ENCODE measurements at places on chromosomes 12 and 14.

DNA sequence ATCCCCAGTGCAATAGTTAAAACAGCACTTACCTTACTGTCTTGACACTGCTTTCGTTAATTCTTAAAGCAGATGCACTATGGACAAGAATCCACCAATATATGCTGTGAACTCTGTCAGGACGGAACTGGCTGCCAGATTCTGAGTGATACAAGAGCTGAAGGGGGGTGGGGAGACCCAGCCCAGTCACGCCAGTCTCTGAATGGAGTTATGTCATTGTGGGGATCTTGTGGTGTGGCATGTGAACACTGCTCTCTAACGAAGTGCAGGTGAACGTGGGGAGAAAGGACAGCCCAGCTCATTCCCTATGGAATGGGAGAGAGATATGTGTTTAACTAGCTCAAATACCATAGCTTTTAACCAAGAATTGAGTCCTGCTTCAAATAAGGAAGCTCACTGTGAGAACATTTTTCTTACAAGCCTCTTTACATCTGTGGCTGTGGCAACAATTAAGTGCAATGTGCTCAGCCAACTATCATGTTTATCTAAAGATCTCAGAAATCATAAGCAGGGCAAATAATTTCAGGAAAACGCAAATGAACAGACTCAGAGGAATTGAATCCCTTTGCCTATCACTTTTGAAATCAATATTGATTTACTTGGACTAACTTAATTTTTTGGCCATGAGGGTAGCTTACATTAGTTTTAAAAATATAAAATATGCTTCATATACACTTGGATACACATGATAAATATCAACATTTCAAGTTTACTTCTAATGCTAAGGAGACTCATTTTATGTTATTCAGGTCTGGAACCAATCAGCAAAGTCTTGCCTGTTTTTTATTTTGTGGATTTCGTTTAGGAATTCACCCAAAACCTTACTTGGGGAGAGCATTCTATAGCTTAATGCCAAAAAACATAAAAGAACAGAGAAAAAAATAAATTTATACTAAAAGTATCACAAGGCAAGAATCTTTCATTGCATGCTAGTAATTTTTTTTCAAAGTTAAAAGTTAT is at the start of gene LUM:
TSS of gene LUM (minus strand) at position 129 of the 960 bp plus-strand sequence. CDS start 2,515 bp downstream, outside the sequence.
- DNase-seq, result peak; percentile 97

- no peak for DNase-seq
Observed at GRCh38 chr12:106308611-106309010, 6.1 kb downstream of the TCP11L2 start.

DNA sequence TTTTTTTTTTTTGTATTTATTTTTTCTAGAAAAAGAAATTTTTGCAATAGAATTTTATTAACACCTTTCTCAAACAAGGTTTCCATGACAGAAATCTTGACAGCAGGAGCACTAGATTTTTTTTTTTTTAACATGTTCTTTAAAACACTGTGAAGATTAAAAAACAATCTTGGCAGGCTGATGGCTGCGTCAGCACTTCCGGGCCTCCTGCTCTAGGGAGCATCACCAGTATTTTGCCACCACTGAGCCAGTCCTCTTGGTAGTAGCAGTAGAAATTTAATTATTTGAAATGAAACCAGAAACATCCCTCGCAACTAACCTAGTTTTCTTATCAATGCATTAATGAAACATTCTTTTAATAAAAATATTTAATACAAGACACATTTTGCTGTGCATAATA is 99.6 kb downstream of the APAF1 start:
- DNase-seq, result no peak

DNA sequence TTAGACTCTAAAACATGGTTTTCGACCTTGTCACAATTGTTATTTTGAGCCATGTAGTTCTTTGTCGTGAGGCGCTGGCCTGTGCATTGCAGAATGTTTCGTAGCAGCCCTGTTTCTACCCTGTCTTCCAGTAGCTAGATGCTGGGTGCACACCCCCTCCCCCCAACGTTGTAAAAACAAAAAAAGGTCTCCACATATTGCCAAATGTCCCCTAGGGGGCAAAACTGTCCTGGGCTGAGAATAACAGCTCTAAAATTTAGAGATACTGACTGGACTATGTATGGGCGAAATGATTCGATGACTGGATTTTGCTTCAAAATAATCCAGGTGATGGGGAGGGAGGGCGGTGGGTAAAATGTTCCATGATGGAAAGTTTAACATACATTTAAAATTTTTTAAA is 126.1 kb upstream of the FUT8 start:
- DNase-seq, result peak; percentile 10

DNA sequence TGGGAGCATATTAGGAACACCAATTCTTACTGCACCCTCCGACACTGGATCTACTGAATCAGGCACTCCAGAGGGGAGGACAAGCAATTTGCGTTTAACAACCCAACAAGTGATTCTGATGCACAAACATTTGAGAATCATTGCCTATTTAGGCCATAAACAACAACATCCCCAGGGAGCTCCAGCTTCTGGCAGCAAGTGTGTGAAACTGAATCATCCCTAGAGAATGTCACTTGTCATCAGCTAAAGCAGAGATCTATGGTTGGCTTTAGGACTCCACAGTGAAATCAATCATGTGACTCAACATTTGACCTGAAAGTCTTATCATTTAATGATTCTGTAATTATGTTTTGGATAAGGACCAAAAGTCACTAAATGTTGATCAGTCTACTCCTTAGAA is 505.0 kb upstream of the FLRT2 start:
- peak; percentile 9 for DNase-seq

DNA sequence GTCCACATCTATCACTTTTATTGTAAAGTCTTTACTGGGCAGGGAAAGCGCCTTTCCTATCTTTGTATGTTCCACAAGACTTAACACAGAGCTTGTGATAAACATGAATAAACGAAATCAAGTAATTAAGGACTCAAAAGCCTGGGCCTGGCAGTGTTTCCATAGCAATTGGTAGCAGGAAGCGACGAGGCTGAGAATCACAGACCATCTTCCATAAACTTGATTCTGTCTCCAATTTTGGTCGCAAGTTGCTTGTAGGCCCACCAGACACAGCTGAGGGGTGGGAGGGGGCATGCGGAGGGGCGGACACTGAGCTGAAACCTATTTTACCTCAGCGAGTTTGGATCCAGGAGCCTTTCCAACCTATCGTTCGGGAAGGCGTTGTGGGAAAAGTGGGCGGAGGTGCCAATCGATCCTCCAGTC is 302 bp downstream of the CCDC38 start:
- no peak for DNase-seq

DNA sequence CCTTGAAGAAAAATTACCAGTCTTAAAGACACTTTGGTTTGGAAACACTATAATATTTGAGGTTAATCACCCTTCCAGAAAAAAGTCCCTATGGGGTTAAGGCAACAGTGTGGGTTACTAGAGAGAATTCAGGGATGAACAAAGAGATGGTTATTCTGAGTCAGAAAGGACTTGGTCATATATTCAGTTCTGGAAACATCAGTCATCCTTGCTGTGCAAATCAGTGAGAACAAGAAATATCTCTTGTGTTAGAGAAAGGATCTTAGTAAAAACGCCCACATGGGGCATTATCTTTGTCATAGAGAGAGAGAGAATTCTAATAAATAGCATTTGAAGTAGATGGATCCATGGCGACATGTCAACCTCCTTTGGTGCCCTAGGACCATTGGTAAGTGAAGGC is 59.4 kb upstream of the E2F7 start:
- peak; percentile 58 for DNase-seq

GRCh38 chr12:119229837-119230236 is 51.1 kb downstream of the HSPB8 start:
- DNase-seq, result peak; percentile 4

DNA sequence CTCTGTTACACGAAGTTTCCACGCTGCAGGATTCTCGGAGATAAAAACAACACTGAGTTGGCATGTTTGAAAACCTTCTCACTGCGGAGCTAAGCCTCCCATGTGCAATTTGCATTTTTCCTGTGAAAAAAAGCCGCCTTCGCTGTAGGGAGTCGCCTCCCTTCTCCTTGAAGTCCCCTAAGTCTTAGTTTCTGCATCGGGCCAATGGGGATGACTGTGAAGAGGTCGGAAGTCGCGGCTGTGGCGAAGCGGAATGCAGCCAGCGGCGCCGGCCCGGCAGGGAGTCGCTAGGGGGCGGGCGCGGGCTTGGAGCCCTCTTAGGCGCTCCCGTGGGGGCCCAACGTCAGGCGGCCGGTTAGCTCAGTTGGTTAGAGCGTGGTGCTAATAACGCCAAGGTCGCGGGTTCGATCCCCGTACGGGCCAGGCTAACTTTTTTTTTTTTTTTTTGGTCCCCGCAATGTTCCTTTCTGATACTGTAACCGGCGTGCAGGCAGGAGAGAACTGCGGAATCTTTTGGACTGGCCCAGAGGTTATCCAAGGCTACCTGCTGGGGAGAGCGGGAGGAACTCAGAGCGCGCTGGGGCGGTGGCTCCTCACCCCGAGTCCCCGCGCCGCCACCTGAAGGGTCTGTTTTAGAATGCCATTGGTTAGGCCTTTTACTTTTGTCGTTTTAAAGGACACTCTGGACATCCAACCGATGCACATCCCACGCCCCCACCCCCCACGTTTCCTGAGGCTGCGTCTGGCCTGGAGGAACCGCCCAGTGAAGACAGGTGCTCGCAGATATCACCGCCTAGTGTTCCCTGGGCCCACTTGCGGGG is 2.6 kb upstream of the ZNF839 start:
- peak; percentile 91 for DNase-seq

DNA sequence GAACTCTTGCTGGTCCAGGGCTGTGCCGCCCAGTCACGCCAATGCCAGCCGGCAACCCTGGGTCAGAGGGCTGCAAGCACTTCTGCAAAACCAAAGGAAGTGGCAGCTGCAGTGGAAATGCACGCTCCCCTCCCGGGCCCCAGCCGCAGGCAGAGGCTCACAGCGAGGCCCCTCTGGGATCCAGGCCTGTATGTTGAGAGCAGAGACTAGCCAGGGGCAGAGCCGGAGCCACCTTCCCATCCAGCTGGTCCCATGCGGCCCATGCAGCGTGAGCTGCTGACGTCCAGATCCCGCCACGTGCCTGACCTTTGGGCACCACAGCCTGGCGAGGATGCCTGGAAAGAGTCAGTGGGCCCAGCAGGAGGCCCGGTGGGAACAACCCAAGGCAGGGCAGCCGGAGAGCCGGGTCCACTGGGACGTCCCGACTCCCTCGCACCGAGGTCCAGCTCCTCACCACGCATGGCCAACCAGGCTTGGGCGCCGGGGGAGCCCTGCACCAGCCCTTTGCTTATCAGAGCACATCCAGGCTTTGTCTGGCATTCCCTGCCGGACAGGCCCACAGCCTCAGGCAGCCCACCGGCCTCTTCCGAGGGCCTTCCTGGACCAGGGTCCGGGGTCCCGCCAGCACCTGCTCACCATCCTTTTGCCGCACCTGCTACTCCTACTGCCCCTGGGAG is 4.3 kb downstream of the GPR132 start:
- DNase-seq, result no peak

GRCh38 chr14:63993992-63994391 is 141.2 kb downstream of the SYNE2 start:
- no peak for DNase-seq

DNA sequence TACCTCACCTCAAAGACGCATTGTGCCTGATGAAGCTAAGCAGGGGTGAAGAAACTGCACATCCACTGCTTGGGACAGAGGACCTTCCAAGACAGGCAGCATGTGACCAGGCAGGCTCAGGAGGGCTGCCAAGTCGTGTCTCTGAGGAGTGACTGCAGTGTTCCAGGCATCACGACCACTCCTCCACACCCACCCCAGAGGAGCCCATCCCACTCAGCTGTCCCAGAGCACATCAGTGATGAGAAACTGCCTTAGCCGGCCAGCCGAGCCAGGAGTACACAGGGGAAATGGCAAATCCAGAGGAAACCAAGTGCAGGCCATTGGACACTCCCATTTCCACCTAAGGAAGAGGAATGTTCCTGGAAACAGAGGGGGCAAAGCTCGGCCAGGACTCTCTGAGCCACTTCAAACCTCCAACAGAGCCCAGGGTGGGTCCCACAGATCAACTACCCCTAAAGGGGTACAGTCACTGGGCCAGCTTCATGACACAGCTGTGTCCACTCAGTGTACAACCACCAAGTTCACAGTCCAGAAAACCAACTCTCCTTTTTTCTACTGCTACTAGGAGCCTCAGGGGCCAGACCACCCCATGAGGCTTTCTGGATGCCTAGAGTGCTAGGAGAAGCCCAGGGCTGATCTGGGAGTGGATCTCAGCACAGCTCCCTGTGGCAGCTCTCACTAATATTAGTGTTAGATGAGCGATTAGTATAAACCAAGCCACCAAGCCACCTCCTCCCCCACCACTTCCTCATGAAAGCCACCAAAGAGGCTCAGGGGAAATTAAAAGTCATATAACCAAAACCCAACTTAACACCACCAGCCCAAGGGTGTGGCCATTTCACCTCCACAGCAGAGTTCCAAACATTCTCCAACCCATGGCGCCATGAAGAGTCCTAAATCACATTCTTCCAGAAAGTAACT is 15.4 kb downstream of the PXN start:
- DNase-seq, result no peak

DNA sequence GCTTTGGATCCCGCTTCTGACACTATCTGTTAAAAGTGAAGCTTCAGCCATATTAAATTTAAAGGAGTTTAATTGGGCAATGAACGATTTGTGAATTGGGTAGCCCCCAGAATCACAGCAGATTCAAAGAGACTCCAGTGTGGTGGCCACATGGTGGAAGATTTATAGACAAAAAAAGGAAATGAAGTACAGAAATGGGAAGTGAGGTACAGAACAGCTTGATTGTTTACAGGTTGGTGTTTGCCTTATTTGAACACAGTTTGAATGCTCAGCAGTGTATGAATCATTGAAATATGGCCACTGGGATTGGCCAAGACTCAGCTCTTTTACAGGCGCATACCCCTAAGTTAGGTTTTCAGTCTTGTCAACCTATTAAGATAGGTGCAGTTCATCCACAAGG is 21.9 kb downstream of the CCDC91 start:
- no peak for DNase-seq

GRCh38 chr12:52558781-52559445 is 6.0 kb upstream of the KRT71 start:
- no peak for DNase-seq

DNA sequence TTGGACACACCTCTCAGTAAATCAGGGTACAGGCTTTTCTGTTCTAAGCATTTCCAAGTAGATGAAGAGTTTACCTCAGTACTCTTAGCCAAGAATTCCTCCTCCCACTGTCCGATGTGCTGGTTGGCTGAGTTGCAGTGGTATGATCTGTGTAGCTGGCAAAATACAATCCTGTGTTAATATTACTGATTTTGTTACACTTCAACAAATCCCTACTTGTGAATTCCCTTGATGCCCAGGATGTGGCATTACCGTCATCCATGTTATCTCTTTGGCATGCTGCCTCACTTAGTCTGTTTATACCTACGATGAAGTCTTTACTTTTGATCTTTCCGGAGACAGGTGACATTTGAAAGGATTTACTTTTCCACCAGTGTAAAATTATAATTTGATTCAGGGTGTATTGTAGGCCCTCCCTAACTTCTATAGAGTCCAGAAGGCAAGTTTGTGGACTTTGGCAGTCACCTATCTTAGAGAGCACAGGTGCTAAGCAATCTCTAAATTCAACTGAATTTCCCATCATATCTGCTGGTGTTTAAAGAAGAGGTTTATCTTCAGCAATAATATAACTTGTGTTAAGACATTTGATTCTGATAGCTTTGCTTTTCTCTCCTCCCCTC is 10.1 kb downstream of the CCDC196 start:
- DNase-seq, result no peak

- DNase-seq, result no peak
Observed at GRCh38 chr12:94793191-94793595, 142.8 kb upstream of the TMCC3 start.

GRCh38 chr14:99707420-99707819 is 23.3 kb downstream of the CYP46A1 start:
- no peak for DNase-seq

GRCh38 chr14:95340201-95340697 is 20.5 kb upstream of the CLMN start:
- no peak for DNase-seq
